ENCODE measurements at places on chromosomes 2 and 18.

GRCh38 chr2:119223521-119224390 lies at the start of gene STEAP3:
Gene STEAP3, plus strand, starts transcription at chr2:119223834. Its CDS starts 7,179 bp downstream, at chr2:119231013.
- DNase-seq: no peak

GRCh38 chr2:160613466-160614153 lies 120.0 kb upstream of the RBMS1 start:
- no peak for DNase-seq

DNA sequence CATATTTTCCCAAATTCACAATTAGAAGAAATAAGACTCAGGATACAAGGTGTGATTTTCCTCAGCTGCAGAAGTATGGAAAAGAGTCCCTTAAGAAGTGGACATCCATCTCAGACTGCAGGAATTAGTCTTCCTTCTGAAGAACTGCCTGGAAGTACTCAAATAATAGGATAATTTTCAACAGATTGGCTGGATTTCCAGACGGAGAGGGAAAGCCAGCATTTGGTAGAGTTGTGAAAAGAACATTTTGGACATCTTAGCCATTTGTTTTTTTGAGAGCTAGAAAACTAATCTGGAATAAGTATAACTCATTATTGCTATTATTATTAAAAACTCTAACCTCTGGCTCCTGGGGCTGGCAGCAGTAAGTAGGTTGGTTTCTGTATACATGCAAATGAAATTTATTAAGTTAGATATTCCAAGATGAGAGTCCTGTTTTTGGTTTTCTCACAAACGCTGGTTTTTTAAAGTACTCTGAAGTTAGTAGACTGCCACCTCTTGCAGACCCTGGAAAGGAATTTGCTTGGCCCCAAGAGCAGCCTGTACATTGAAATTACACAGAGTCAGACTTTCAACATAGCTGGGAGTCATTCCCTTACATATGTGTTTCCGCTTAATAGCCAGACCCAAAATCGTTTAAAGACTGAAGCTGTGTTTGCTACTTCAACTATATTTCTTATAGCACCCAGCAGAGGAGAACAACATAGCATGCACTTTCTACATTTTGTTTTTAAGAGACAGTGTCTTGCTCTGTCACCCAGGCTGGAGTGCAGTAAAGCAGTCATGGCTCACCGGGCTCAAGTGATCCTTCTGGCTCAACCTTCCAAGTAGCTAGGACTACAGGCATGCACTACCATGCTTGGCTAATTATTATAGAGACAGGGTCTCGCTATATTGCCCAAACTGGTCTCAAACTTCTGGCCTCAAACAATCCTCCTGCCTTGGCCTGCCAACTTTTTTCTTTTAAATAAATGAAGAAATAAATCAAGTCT lies 142.4 kb downstream of the THADA start:
- DNase-seq: no peak

DNA sequence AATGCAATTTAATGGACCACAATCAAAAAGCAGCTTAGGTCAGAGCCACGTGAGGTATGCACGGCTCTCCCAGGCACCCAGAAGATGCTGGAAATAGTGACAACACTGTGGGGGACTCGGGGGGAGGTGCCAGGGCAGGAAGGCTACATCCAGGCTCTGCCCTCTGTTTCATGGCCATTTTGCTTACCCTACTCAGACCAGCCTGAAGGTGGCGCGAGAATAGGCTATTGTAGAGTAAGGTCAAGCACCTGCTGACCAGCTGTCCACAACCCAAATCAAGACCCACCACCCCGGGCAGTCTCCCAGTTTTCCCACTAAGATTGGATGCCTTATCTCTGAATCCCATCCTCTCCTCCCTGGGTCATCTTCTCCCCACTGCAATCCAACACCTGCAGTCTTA lies 115.7 kb downstream of the VIT start:
- no peak for DNase-seq

DNA sequence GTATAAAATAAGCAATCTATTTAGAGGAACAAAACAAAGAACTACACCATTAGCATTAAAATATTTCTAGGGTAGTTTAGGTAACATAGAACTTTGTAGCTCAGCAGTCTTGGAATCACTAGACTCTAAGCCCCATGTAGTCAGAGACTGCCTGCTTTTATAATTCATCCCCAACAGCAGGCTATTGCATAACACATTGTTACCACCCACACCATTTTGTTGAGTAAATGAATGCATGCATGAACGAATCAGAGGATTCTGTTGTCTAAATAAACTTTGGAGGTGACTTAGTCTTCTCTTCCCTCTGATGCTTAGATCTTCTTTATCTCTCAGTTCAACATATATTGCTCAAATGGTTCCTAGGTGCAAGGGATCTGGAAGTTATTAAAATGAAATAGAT lies 167.6 kb upstream of the TNP1 start:
- DNase-seq: no peak

DNA sequence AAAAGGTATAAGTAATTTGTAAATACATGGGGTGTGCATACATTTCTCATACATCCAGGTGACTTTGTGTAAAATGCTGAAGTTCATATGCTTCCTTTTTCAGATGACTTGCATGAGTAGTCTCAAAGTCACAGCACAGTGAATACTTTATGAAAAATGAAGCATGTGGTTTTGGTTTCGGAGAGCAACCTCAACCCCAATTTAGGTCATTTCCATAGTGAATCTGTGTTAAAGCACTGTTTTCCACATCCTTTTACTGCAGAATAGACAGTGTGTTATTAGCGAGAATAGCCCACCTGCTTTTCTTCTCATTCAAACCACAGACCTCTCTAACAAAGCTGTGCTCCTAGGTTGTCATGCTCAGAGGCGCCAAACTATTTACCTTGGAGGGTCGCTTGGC lies 204.4 kb upstream of the RASGRP3 start:
- DNase-seq: no peak

Measured in stimulated activated CD8-positive, alpha-beta memory T cell treated with anti-CD3 and anti-CD28 coated beads, Interleukin-15, amount 100 ng/mL, for 48 hours (primary cell).